ENCODE measurements at places on chromosomes 11 and 22. TPM values are rescaled to one million over a fixed set of nuclear protein-coding genes. Genes with fewer than 3 reads are reported as not detected.

Gene PRMT3
- total RNA-seq: 16.1 TPM

Gene MADD
- 26.8 TPM for total RNA-seq

Gene DNAJB7
- total RNA-seq: not detected

Gene C11orf86
- not detected for total RNA-seq

Gene UBQLNL
- not detected for total RNA-seq

Gene CALCA
- total RNA-seq: not detected

Gene OR51I1
- total RNA-seq: not detected

Gene MUS81
- 30.7 TPM for total RNA-seq

Gene BARX2
- not detected for total RNA-seq

Gene SLC22A8
- not detected for total RNA-seq

Gene TNNT3
- not detected for total RNA-seq
